ENCODE measurements at places on chromosomes 1 and 21.

GRCh38 chr1:38805036-38805435 lies 54.5 kb downstream of the RRAGC start:
- no peak for ATAC-seq

DNA sequence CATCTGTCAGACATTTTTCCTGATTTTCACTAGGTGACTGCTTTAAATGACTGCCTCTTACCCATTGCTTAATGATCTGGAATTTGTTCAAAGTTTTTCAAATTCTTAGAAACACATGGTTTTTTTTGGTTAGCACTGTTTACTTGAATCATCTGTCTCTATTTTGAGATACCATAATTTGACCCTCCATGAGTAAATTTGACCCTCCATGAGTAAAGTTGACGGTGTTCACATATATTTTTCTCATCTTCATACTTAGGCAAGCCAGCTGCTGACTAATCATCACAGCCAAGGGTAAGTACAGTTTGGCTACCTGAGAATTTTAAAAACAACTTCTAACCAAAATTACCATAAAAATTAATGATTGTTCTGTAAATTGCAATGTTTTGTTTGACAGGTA lies 586.5 kb downstream of the PTBP2 start:
- ATAC-seq, result no peak

- ATAC-seq, result no peak
Measured at GRCh38 chr1:76254104-76255030, 179.8 kb downstream of the ST6GALNAC3 start.

DNA sequence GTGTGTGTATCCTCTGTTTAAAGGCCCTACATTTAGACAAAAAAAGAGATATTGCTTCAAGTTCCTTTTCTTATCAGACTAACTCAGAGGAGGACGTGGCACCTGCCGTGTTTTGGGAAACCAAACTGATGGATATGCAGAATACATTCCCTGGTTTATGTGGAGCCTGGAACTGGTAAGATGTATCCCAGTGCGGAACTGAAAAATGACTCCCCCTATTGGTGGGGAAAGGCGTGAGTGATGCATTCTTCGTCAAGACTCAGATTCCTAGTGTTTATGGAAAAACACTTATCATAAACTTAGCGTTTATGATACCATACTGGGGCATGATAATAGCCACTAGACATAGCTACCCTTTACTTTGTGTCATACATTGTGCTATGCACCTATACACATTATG lies 154.2 kb downstream of the ZNF326 start:
- no peak for ATAC-seq

DNA sequence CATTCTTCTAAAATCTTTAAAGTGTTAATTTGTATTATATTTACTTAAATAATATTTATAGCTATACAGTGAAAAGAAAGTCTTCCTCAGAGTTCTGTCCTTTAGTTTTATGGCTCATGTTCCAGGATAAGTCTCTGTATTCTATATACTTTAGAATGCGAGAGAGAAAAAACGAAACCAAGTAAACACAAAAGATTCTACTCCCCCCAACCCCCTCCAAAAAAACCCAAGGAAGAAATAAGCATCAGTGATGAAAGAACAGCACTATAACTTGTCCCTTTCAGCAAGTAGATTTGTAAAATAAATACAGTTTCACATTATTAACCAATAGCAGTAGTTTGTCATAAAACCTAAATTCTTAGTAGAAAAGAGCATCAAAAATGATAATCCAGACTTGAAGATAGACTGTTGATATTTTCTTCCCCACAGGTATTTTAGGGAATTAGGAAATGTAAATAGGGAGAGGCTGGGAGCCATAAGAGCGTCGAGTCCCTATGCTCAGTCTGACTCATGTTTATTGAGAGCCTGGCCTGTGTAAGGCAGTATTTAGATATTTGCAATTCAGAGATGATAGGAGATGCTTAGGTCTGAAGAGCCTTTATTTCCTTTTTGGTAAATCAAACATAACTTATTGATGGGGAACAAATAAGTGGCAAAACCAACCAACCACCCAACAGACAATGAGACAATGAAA lies 35.5 kb downstream of the CDC14A start:
- no peak for ATAC-seq

DNA sequence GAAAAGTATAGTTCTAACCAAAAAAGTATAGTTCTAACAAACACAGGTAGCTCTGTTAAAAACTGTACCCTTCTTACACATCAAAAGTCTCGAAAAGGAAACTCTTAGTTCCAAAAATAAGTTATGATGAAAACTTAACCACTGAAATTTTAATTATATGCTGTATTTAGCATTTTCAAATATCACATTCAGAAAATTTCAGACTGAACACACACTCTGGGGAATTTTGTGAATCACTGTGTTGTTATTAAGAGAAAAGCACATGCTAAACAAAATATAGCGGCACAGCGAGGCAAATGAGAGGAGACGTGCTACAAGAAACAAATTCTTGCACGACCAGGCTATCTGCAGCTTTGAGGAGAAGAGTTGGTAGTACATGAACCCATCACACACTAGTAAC lies 30.4 kb downstream of the VAV3 start:
- ATAC-seq, result no peak

DNA sequence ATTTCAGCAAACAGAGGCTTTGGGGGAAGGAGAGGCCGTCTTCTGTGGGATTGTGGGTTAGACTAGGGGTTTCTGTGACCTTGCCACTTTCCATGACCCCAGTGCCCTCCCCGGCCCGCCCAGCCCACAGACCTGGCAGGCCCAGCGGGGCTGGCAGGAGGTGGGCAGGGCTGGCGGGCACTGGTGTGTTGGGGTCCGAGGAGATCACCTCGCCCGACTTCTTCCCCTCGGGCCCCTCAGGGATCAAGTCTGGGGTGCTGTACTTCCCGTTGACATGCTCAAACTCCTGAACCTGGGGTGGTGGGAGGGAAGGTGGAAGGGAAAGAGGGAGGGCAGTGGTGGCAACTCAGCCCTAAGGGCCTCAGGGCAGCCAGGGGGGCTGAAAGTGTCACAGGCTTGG lies 56.3 kb downstream of the CHD5 start:
- no peak for ATAC-seq

DNA sequence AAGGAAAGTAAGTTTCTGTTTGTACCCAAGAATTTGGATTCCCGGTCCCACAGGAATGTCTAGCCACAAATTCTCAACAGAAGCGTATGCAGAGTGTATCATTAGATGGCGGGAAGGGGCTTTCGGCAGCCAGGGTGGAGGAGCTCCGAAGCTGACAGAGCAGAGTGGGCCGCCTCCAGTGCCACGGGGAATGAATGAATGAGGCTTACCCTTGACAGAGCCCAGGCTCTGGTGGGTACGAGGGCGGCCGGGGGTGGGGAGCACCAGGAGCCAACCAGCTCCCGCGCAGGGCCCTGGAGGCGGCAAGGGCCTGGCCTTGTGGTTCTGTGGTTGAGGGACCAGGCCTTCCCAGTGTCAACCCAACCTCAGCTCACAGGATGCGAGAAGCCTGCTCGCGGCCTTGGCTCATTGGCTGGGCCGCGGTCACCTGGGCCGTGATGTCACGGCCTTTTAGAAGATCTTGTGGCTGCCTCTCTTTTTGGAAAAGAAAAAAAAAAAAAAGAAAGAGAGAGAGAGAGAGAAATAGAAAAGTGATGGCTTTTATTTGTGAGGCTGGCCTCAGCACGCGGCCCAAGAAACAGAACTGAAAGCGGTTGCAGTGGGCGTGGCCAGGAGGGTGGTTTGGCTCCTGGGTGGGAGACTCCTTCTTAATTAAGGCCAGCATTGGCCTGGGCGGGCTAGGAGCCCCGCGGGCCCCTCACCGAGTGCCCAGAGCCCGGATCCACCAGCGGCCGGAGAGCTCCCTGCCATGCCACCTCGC lies 34.9 kb upstream of the RUNX3 start:
- no peak for ATAC-seq

GRCh38 chr1:243507001-243507671 lies 251.3 kb downstream of the SDCCAG8 start:
- ATAC-seq, result no peak

DNA sequence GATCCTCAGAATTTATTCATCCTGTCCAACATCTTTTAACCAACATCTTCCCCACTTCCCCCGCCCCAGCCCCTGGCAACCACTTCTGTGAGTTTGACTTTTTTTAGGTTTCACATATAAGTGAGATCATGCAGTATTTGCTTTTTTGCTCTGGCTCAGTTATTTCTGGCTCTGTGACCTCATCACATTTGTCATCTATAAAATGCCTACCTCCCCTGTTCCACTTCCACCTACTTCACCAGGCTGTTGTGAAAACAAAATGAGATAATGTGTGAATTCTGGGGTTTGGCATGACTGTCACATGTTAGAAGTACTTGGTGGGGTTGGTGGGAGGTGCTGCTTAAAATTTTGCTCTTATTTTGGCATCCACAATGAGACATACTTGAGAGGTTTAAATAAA lies 18.4 kb downstream of the HHAT start:
- ATAC-seq, result no peak

GRCh38 chr1:147124266-147124665 lies 48.0 kb downstream of the PRKAB2 start:
- ATAC-seq, result no peak

DNA sequence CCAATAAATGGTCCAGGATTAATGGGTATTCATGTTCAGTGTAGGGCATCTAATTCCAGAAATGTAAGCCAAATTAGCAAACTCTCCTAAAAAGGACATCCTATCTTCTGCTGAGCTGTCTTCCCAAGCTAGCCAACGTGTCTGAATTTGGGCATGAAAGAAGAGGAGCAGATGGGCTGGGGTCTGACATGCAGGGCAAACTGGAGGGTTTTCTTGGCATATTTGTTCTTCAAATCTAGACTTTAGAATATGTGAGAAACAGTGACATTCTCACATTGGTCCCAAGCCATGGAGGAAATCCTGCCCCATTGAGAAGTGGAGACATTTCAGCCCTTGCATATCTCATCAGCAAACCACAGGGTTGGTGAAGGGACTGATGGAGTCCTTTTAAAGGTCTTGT lies 67.2 kb downstream of the LRIG2 start:
- no peak for ATAC-seq

- ATAC-seq, result no peak
Measured at GRCh38 chr1:97170300-97170699, 448.7 kb downstream of the PTBP2 start.

Data from gastroesophageal sphincter (tissue), 4 donors.